ENCODE measurements at places on chromosomes 16 and 17.

DNA sequence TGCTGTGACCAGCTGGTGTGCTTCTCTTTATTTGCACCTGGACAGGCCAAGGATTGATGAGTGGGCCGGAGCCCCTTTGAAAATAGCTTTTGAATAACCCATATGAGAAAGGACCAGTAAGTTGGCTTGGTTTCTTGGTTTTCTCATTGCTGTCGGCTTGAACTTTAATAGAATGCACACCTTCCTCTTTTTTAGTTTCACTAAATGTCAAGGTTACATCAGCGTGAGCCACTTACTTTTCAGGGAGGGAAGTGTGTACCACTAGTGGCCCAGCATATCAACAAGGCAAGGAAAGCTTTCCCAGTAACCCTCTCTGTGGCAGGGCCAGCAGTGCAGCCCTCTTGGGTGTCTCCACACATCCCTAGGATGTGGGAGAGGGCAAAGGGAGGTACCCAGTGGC lies 433.3 kb downstream of the CA10 start:
- DNase-seq: no peak

DNA sequence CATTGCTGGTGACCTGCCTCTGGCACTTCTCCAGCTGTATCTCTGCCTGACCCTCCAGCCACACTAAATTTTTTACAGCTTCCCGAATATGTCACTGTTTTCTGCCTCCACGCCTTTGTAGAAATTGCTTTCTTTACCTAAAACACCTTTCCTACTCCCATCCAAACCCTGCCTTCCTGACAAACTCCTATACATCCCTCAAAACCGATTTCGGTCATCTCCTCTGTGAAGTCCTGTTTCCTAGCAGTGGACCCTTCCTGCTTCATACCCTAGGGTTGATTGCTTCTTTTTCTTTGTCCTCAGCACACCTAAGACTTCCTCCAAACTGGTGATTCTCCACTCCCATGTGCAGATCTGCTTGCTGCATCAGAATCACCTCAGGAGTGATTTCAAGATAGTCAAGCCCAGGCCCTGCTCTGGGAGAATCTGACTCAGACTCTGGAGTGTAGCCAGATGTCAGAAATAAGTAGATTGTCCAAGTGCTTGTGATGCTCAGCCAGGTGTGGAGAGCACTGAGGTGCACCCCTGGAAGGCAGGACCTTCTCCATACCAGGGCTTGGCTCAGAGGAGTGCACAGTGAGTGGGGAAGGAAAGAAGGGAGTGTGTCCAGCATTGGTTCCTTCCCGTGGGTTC lies 184.2 kb downstream of the COPRS start:
- no peak for DNase-seq

DNA sequence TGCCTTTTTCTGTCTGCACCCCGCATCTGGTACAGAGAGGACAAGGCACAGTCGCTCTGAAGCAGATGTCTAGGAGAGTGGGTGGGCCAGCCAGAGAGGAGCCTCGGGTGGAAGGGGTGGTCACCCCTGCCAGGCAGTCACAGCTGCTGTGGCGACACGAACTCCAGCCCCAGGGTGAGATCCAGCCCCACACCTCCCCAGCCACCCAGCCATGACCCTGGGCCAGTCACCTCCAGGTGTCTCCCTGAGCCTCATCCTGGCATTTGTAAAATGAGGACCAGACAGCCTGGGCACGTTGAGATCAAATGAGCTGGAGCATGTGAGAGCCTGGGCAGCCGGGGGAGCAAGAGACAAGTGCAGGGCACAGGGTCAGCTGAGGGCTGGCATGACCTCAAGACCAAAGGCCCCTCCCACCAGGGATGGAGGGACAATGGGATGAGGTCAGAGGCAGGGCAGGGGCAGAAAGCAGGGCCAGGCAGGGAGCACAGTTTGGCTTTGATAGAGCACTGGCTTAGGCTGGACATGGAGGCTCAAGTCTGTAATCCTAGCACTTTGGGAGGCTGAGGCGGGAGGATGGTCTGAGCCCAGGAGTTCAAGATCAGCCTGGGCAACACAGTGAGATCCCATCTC lies 7.7 kb downstream of the ADAM11 start:
- no peak for DNase-seq

- no peak for DNase-seq
Observed at GRCh38 chr17:57677858-57678257, 67.2 kb downstream of the CCDC182 start.

DNA sequence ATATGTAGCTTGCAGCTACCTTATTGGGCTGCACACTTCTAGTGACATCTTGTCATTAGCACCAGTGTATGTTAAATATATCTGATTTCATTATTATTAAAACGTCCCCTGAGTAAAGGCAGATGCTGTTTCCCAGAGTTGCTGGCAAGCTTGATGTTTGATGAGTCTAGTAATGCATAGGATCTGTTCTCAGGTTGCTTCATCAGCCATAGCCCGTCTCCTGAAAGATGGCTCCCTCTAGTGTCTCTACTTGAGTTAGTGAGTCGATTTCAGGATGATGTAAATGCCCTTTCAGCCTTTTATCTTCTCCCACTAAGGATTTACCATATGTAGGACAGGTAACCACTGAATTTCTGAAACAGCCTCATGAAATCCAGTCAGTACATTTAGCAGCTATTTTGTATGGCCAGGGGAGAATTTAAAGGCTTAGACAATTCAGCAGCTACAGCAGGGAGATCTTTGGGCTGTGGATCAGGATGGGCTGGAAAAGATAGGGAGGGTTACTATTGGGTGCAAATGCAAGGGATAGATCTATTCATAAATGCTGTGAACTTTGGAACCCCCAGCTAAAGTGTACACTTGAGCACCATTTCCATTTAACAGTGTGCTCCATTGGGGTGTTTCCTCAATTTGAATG lies 376.3 kb downstream of the CNTNAP4 start:
- DNase-seq: no peak

DNA sequence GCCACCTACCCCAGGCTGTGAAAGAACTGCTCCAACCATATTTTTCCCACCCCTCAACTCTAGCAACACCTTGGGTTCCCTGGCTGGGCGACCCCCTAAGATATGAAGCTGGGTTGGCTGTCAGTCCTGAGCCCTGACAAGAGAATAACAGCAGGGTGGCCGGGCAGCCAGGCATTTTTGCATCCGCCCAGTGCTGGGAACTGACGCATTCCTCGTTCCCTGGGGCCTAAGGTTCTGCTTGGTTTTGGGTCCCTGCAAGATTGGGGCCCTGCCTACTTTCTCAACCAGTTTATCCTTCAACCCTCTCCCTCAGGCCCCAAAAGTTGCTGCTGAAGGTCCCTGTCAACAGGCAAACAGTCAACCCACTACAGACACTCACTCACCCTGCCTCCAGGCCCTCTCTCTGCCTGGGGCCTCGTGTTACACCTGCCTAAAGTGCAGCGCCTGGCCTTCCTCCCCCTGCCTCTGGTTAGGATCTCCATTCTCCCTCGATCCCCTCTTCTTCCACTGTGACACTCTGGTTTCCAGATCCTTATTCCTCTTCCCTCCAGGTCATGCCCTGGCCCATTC lies 151.5 kb downstream of the STX8 start:
- no peak for DNase-seq

GRCh38 chr16:86716649-86717048 lies 138.3 kb downstream of the FOXL1 start:
- no peak for DNase-seq

DNA sequence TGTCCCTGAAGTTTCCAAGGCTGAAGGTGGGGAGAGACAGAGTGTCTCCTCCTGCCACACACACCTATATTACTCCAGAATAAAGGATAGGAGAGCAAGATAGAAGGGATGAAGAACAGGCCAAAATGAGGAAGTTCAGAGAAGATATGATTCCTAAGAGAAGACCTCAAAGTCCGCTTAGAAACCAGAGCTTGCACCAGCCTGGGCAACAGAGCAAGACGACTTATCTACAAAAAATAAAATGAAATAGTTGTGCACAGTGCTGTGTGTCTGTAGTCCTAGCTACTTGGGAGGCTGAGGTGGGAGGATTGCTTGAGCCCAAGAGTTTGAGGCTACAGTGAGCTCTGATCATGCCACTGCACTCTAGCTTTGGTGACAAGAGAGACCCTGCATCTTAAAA lies 128.2 kb downstream of the HS3ST3B1 start:
- DNase-seq: no peak

DNA sequence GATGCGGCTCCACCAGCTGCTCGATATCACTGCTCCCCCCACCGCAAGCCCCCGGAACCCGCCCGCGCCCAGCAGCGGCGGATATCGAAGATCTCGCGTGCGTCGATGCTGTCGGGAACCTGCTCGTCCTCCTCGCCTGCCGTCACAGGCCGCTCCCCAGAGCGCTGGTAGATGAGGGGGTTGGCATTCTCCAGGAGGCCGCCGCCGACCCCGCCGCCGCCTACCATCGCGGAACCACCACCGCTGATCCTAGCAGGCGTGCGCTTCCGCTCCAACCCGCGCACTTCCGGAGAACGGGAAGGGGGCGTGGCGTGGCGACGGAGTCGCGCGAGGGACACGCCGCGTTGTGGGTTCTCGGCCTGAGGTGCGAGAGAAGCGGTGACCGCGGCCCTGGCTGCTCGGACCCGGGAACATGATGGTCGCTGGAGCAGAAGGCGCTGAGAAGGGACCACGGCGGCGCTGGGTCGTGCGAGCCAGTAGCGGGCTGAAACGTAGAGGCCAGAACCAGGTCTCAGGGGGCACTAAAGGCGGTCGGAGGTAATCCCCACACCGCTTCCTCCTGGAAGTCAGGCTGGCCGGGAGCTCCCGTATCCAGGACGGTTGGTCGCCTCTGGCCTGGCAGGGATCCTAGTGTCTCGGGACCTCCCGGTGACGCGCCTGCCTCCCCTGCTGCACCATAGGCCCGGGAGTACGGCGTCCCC lies at the start of gene CIAO2B:
Gene CIAO2B (minus strand): TSS at position 265 of the 701 bp plus-strand sequence. CDS start 38 bp downstream, at position 227.
- DNase-seq: peak; percentile 45

- no peak for DNase-seq
Observed at GRCh38 chr17:1908699-1909309, 79.0 kb downstream of the RPA1 start.

- DNase-seq: no peak
Observed at GRCh38 chr16:27231692-27232060, 28.4 kb downstream of the KDM8 start.

DNA sequence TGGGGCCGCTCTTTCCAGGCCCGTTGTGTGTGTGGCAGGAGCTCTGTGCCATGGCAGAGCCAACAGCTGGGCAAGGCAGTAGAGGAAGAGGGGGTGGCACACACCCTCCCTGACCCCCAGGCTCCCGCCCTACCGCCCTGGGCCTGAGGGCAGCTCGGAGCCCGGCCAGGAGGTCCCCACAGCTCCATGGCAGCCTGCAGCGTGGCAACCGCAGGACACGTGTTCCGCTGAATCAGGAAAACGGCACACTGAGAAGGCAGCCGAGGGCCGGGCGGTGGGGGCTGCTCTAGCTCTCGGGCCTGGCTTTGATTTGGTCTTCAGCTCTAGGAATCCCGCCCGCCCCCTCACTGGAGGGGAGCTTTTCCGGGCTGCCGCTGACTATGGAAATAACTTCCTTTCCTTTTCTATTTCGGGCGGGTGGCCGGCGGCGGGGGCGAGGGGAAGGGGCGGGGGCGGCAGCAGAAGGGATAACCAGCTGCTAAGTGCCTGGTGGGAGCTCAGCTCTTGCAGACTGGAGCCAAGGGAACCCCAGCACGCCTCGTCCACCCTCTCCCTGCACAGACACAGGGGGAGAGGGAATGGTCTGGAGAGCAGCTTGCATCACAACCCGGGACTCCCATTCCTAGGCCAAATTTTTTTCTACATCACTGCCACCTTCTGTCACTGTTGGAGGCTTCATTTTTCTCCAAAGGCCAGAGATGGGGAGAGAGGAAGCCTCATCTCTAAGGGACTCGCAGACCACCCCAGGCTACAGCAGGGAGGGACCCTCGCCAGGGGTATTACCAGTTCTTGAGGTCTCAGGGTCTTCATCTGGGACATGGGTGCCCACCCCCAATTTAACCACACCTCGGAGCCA lies 24.8 kb upstream of the MRPS23 start:
- DNase-seq: no peak

- no peak for DNase-seq
Observed at GRCh38 chr17:66357037-66357436, 54.6 kb downstream of the PRKCA start.
